Activated CD8-positive, alpha-beta T cell treated with anti-CD3 and anti-CD28 coated beads, Interleukin-2, amount 10 ng/mL, durations not matched to agents 7 days and 5 days (primary cell): ENCODE measurements at places on chromosomes 4 and X. TPM values are rescaled to one million over a fixed set of nuclear protein-coding genes. Genes with fewer than 3 reads are reported as not detected.
A peak's percentile ranks its signal among the peaks of the same experiment; 100 is the strongest.

TEX13B gene
- total RNA-seq = not detected

KLHL34 gene
- 0.34 TPM for total RNA-seq

- no peak overlapping the region for H3K4me3 ChIP-seq
- H3K36me3 ChIP-seq = no peaks in the 10 kb centered on the region
- H3K27me3 ChIP-seq = no peaks in the 10 kb centered on the region
Measured at GRCh38 chrX:11214346-11215190, 78.6 kb upstream of the AMELX start.

DNA sequence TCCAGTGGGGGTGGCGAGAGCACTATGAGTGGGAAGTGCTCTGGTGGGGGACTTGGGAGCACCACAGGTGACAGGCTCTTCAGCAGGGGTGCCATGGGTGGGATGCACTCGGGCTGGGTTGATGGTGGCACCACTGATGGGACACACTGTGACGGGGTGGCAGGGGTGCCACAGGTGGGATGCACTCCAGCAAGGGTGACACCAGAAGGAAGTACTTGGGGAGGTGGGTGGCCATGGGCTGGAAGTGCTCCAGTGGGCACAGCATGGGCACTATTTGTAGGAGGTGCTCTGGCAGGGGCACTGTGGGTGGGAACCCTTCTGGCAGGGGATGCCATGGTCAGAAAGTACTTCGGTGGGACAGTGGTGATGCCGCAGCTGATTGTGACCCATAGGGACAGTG lies 346.6 kb downstream of the CFAP47 start:
- H3K4me3 ChIP-seq = no peak overlapping the region
- H3K4me1 ChIP-seq = no peaks in the 10 kb centered on the region
- DNase-seq = no peak

GRCh38 chrX:127888767-127889166 lies 163.4 kb downstream of the ACTRT1 start:
- no peak for DNase-seq
- no peaks in the 10 kb centered on the region for H3K36me3 ChIP-seq
- H3K4me3 ChIP-seq = no peak overlapping the region

- no peak for DNase-seq
- H3K36me3 ChIP-seq = peaks cover 15% of the 10 kb centered on the region
- H3K4me1 ChIP-seq = peaks cover 16% of the 10 kb centered on the region
Measured at GRCh38 chr4:16195209-16195608, 31.1 kb downstream of the TAPT1 start.

PF4V1 gene
- total RNA-seq = not detected

- no peak overlapping the region for H3K4me3 ChIP-seq
- H3K27me3 ChIP-seq = peaks cover 2% of the 10 kb centered on the region
- no peaks in the 10 kb centered on the region for H3K36me3 ChIP-seq
- H3K4me1 ChIP-seq = no peaks in the 10 kb centered on the region
- DNase-seq = no peak
Measured at GRCh38 chr4:79882806-79883205, 190.2 kb downstream of the ANTXR2 start.

PPP1R2C gene
- total RNA-seq = not detected

- DNase-seq = no peak
- H3K4me3 ChIP-seq = no peak overlapping the region
- H3K27ac ChIP-seq = no peak overlapping the region
Measured at GRCh38 chr4:17218786-17219185, 293.1 kb downstream of the QDPR start.

DNA sequence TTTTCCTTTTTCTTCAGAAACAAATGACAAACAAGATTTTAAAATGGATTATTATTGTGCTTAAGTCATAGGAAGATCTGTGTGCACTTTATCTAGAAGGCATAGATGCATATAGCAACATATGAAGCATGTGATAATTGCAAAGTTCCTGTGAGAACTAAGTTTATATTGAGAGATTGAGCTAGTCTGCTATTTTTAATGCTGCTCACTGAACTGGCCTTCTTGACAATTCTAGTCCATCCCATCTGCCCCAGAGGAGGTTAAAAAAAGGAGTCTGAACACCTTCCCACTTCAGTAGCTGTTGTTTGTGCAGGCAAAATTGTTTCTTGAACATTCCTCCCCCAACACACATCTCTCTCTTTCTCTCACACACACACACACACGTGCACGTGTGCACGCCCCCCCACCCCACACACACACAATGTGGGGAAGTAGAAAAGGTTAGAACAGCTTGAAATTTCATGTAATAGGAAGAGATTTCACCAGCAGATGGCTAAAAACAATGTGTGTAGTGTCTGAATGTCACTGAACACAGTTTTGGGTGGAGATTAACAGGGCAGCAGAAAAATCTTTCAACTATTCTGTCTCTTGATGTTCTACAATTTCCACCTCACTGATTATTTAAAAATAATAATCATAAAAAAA lies 108.0 kb downstream of the GPM6A start:
- no peaks in the 10 kb centered on the region for H3K4me1 ChIP-seq
- no peaks in the 10 kb centered on the region for H3K36me3 ChIP-seq
- DNase-seq = no peak
- H3K27ac ChIP-seq = no peak overlapping the region

DNA sequence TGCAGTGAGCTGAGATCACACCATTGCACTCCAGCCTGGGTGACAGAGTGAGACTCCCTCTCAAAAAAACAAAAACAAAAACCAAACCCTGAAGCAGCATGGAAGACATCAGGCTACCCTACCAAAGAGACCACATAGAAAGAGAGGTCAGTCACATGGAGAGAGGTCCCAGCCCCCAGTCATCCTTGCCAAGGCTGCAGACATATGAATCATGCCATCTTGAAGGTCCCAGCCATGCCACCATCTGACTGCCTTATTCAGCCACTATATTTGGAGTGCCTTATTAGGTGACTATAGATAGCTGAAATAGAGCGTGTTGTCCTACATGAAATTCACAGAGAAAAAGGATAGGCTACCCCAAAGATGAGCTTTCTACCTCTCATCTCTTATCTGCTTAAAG lies 48.2 kb downstream of the SPINK2 start:
- peaks cover 4% of the 10 kb centered on the region for H3K4me1 ChIP-seq
- DNase-seq = no peak
- no peaks in the 10 kb centered on the region for H3K27me3 ChIP-seq
- H3K36me3 ChIP-seq = no peaks in the 10 kb centered on the region
- H3K27ac ChIP-seq = no peak overlapping the region
- no peak overlapping the region for H3K4me3 ChIP-seq

- no peak overlapping the region for H3K4me3 ChIP-seq
- no peak overlapping the region for H3K27ac ChIP-seq
- H3K4me1 ChIP-seq = no peaks in the 10 kb centered on the region
- H3K27me3 ChIP-seq = no peaks in the 10 kb centered on the region
Measured at GRCh38 chr4:137367620-137368019, 164.7 kb downstream of the PCDH18 start.

CTAG1A gene
- total RNA-seq = not detected

DNA sequence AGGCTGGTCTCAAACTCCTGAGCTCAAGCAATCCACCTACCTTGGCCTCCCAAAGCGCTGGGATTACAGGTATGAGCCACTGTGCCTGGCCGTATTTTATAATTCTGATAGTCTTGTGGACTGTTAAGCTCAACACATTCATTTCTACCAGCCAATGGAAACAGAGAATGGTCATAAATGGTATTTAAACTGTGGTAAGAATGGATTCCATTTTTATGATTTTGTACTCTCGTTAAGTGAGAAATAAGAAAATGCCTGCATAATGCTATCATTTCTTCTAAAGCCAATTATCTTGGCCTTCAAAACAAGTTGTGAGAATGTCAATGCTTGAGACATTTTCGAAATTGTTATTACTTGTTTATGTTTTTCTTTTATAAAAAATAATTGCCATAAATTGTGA lies 321.0 kb downstream of the IL15 start:
- no peaks in the 10 kb centered on the region for H3K36me3 ChIP-seq
- no peaks in the 10 kb centered on the region for H3K4me1 ChIP-seq
- no peaks in the 10 kb centered on the region for H3K27me3 ChIP-seq
- H3K27ac ChIP-seq = no peak overlapping the region

GPRIN3 gene
- total RNA-seq = 40.6 TPM

- no peak for DNase-seq
- no peaks in the 10 kb centered on the region for H3K4me1 ChIP-seq
- H3K4me3 ChIP-seq = no peak overlapping the region
- no peaks in the 10 kb centered on the region for H3K36me3 ChIP-seq
Measured at GRCh38 chr4:33045334-33045733, 2325.2 kb downstream of the PCDH7 start.

CLDN22 gene
- not detected for total RNA-seq

- H3K36me3 ChIP-seq = no peaks in the 10 kb centered on the region
- H3K4me1 ChIP-seq = no peaks in the 10 kb centered on the region
- H3K4me3 ChIP-seq = no peak overlapping the region
- DNase-seq = no peak
- peaks cover 22% of the 10 kb centered on the region for H3K27me3 ChIP-seq
Measured at GRCh38 chr4:121642876-121643585, 53.7 kb downstream of the ANXA5 start.

DNA sequence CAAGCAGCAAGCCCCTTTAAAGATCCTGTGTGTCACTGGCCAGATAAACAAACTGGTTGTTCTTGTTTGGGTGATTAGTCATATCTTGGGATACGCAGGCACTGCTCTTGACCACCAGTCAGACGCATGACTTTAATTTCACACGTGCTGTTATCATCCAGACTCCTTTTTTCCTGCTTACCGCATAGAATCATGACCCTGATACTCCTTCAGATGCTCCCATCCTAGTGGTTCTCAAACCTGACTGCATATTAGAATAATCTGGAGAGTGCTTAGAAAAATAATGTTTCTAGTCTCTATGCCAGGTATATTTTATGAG lies 78.8 kb downstream of the CLDN22 start:
- H3K27me3 ChIP-seq = peaks cover 4% of the 10 kb centered on the region
- H3K4me1 ChIP-seq = no peaks in the 10 kb centered on the region
- no peak overlapping the region for H3K27ac ChIP-seq
- H3K36me3 ChIP-seq = no peaks in the 10 kb centered on the region

GRCh38 chrX:150163221-150163930 lies 199.7 kb upstream of the MAMLD1 start:
- no peak for DNase-seq
- H3K4me1 ChIP-seq = no peaks in the 10 kb centered on the region
- H3K27ac ChIP-seq = no peak overlapping the region

DNA sequence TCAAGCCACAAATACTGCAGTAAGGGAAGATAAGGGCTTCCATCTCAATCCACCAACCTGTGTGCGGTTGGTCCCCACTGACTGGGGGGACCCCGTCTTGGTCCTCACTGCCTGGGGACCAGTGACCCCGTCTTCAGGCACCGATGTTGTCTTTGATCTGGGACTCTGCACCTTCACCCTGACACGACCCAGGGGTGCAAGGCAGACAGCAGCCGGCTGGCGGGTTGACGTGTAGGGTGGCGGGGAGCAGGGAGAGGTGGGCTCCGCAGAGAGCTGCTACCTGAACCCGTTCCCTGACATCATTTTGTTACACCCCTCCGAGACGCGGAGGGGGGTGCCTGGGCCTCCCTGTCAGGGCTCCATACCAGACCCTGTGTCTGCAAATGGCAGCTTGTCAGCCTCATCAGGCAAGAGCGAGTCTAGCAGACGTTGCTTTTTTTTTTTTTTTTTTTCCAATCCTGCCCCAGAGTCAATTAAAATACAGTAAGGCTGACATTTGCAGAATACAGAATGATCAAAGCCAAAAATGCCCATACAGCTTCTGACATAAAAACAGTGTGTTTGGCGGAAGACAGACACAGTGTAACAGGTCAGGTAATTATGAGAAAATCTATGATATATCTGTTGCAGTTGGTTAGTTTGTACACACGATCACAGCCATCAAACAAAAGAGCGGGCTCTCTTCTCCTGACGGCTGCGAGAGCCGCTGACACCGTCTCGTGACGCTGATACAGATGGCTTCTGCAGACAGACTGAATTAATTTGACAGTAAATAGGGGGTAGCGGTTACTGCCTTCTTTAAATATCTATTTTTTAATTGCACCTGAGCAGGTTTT lies 118.6 kb downstream of the CRLF2 start:
- DNase-seq = no peak
- H3K27me3 ChIP-seq = no peaks in the 10 kb centered on the region
- peak overlapping the region; percentile 46 for H3K4me3 ChIP-seq

DNA sequence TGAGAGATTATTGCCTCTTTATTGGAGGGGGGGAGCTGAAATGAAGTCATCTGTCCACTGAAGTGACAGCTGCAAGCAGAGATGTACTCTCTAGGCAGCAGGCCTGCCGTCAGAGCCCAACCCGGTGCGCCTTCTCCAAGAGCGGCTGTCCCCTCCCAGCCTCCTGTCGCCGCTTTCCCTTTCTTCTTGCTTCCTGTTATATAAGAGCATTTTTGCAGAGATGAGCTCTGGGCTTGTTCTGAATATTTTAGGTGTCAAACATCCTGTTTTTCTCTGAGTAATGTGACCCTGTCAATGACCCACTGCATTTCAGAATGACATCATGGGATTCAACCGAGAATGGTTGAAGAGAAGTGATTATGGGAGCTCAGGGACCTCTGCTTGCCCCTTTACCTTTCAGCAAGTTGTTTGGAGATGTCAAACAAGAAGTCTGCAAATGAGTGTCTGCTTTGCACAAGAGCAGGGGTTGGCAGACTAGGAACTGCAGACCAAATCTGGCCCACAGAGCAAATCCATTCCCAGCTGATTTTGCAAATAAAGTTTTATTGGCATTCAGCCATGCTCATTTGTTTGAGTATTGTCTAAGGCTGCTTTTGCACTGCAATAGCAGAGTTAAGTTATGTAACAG lies 79.9 kb downstream of the SLC9A6 start:
- H3K36me3 ChIP-seq = no peaks in the 10 kb centered on the region
- H3K27ac ChIP-seq = peak overlapping the region; percentile 26
- peaks cover 17% of the 10 kb centered on the region for H3K4me1 ChIP-seq
- no peak overlapping the region for H3K4me3 ChIP-seq

DNA sequence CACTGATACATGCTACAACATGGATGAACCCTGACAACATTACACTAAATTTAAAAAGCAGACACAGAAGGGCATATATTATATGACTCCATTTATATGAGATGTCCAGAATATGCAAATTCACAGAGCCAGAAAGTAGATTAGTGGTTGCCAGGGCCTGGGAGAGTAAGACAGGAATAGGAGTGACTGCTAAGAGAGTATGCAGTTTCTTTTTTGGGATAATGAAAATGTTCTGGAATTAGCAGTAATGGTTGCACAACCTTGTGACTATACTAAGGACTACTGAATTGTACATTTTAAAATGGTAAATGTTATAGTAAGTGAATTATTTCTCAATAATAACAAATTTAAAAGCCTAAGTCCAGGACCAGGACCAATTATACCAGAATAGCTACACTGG lies 29.5 kb upstream of the NUP54 start:
- H3K4me3 ChIP-seq = no peak overlapping the region
- no peaks in the 10 kb centered on the region for H3K27me3 ChIP-seq
- no peak for DNase-seq
- H3K4me1 ChIP-seq = no peaks in the 10 kb centered on the region
- no peak overlapping the region for H3K27ac ChIP-seq

- H3K27ac ChIP-seq = no peak within 1 kb of the TSS
- H3K27me3 ChIP-seq = peaks cover 4% of the 10 kb centered on the region
- no peaks in the 10 kb centered on the region for H3K4me1 ChIP-seq
- H3K4me3 ChIP-seq = no peak within 1 kb of the TSS
Measured at GRCh38 chrX:101219116-101219863, at the start of gene DRP2. Gene DRP2, plus strand, starts transcription at chrX:101219786. Its CDS starts 11,862 bp downstream, at chrX:101231648.

- no peaks in the 10 kb centered on the region for H3K36me3 ChIP-seq
- H3K4me1 ChIP-seq = peaks cover 23% of the 10 kb centered on the region
- no peaks in the 10 kb centered on the region for H3K27me3 ChIP-seq
- no peak overlapping the region for H3K4me3 ChIP-seq
- H3K27ac ChIP-seq = no peak overlapping the region
- DNase-seq = no peak
Measured at GRCh38 chr4:36337665-36338185, 56.3 kb downstream of the DTHD1 start.
